ENCODE measurements at places on chromosomes 1 and 21.

GRCh38 chr1:22626237-22627157 is 9.9 kb upstream of the C1QA start:
- no peak for DNase-seq
- no peaks in the 10 kb centered on the region for H3K36me3 ChIP-seq
- no peak overlapping the region for H3K4me3 ChIP-seq
- H3K27ac ChIP-seq, result no peak overlapping the region

DNA sequence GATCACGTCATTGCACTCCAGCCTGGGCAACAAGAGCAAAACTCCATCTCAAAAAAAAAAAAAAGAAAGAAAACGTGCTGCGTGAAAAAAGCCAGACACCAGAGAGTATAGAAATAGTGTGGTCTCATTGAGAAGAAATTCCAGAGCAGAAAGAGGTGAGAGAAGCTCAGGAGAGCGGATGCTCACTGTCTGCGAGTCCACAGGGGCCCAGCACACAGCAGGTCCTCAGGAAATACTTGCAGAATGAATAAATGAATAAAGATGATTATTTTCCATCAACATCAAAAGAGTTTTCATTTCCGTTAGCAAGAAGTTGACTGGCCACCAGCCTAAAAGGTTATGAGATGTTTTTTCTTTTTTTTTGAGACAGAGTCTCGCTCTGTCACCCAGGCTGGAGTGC is 14.4 kb downstream of the CASP9 start:
- H3K4me3 ChIP-seq, result no peak overlapping the region
- DNase-seq, result no peak
- no peak overlapping the region for H3K27ac ChIP-seq
- H3K36me3 ChIP-seq, result no peaks in the 10 kb centered on the region
- no peaks in the 10 kb centered on the region for H3K4me1 ChIP-seq

DNA sequence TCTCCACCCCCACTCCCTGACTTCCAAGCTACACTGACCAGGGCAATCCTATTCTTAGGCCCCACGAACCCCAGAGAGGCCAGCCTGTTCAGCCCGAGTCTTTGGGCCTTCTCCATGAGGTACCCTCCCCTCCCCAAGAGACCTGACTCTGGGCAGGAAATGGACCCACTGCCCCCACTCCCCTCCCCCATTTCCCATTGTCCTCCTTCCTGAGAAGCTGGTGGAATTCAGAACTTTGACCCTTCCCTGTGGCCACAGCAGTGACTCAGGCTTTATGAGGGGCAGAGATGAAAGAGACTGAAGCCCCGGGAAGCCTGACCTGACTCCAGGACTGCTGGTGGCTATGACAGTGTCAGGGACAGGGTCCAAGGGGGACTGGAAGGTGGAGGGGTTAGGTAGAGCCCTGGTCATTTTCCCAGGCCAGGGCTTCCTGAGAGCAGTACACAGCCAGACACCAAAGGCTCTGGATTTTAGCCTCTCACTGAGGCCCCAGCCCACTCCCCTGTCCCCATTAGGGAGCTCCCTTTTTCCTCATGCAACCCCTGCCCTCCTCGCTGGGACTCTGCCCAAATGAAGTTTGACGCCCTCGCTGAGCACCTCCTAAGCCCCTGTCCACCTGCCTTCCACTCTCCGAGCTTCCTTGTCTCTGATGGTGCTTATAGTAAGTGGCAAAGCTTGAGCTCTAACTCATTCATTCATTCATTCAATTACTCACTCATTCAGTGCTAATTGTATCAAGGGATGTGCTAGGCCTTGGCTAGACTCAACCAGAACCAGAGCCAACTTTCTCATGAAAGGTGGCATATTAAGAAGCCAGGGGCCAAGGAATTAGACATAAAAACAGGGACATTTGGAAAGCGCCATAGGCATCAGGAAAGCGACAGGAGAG is 3.0 kb downstream of the CRYBG2 start:
- H3K4me3 ChIP-seq, result no peak overlapping the region
- no peak for DNase-seq
- H3K27ac ChIP-seq, result no peak overlapping the region
- H3K27me3 ChIP-seq, result no peaks in the 10 kb centered on the region

- peaks cover 16% of the 10 kb centered on the region for H3K36me3 ChIP-seq
- H3K27me3 ChIP-seq, result no peaks in the 10 kb centered on the region
- H3K4me1 ChIP-seq, result peaks cover 4% of the 10 kb centered on the region
- no peak overlapping the region for H3K27ac ChIP-seq
- DNase-seq, result no peak
- no peak overlapping the region for H3K4me3 ChIP-seq
Observed at GRCh38 chr1:53315456-53316423, 12.1 kb downstream of the LRP8 start.

GRCh38 chr1:186927884-186928283 is 99.1 kb downstream of the PLA2G4A start:
- no peak overlapping the region for H3K4me3 ChIP-seq
- no peaks in the 10 kb centered on the region for H3K27me3 ChIP-seq
- no peaks in the 10 kb centered on the region for H3K36me3 ChIP-seq
- DNase-seq, result no peak
- no peaks in the 10 kb centered on the region for H3K4me1 ChIP-seq
- no peak overlapping the region for H3K27ac ChIP-seq

DNA sequence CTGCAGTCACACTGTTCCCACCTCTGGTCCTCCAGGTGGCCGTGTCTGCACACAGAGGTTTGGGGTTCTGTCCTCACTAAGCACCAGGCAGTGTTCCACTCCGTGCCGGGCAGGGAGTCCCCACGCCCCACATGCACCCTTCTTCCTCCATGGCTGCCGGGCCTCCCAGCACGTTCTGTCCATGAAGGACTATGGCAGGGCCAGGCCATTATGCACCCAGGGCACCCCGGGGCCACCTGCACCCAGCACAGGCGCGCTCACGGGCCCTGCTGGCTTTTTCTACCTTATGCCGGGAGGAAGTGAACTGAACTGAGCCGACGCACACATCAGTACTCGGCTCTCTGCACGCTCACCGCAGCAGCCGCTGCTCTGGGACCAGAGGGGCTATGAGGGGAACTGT is 10.3 kb downstream of the PANK4 start:
- no peak for DNase-seq
- H3K4me1 ChIP-seq, result no peaks in the 10 kb centered on the region
- no peak overlapping the region for H3K4me3 ChIP-seq
- H3K36me3 ChIP-seq, result peaks cover 6% of the 10 kb centered on the region

DNA sequence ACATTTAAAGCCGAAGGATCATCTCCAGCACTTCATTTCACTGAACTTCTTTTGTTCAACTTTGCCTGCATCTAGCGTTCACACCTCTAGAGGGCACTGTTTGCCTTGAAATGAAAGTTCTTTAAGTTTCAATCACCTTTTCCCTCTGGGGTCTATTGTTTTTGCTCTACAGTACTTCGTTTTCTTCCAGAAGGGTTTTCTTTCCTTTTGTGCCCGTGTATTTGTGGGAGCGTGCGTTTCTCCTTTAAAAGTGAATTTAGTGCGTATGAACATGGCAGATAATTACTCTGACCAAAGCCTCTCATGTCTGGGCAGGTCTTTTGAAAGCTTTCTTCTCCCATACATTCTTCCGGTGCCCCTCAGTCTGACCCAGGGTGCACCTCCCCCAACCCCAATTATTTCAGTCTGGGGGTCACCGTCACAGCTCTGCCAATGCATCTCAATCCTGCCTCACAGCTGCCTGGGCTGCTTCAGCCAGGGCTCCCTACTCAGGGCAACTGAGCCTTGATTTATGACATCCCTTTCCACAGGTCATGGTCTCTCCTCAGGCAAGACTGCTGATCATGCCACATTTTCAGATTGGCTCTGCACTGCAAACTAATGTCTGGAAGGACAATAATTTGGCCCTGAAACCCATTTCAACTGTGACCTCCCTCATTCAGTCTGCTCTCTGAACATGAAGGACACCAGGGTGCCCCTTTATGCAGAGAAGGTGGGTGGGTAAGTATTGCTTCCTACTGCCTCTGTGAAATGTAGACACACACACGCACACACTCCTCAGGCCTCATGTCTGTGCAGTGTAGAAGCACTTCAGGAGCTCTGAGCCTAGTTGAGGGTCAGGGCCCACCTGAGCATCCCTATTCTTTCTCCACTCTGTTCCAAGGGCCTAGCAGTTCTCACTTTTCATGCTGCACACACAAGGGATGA is 88.6 kb downstream of the NUF2 start:
- DNase-seq, result peak; percentile 9
- H3K4me1 ChIP-seq, result peaks cover 2% of the 10 kb centered on the region
- no peaks in the 10 kb centered on the region for H3K36me3 ChIP-seq
- H3K27me3 ChIP-seq, result peaks cover 8% of the 10 kb centered on the region
- H3K27ac ChIP-seq, result no peak overlapping the region

DNA sequence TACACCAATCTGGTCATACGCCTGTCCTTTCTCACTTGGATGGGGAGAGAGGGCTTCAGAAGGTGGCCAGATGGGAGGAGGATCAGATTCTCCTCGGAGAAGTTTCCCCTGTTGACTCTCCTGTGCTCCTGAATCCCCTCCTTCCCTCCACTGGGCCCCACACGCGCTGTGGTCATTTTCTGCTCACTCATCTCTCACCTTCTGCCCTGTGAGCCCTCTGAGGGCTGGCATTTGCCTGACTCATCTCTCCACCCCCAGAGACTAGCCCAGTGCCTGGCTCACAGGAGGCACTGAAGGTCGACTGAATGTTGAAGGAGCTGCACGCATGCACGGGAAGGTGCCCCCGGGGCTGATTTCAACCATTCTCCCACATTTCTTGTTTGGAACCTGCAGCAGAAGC is 14.2 kb downstream of the ABCA4 start:
- H3K27me3 ChIP-seq, result peaks cover 34% of the 10 kb centered on the region
- H3K4me3 ChIP-seq, result no peak overlapping the region
- H3K27ac ChIP-seq, result no peak overlapping the region

- H3K27ac ChIP-seq, result no peak overlapping the region
- H3K4me1 ChIP-seq, result no peaks in the 10 kb centered on the region
- no peaks in the 10 kb centered on the region for H3K36me3 ChIP-seq
Observed at GRCh38 chr1:210123383-210123782, 109.2 kb upstream of the SERTAD4 start.

GRCh38 chr1:188061881-188062280 is 1233.1 kb downstream of the PLA2G4A start:
- no peaks in the 10 kb centered on the region for H3K36me3 ChIP-seq
- no peaks in the 10 kb centered on the region for H3K27me3 ChIP-seq
- DNase-seq, result no peak
- H3K4me3 ChIP-seq, result no peak overlapping the region
- H3K27ac ChIP-seq, result no peak overlapping the region
- no peaks in the 10 kb centered on the region for H3K4me1 ChIP-seq

GRCh38 chr1:95233319-95233736 is 682 bp upstream of the RWDD3 start:
- DNase-seq, result no peak
- H3K4me3 ChIP-seq, result peak overlapping the region; percentile 81
- H3K27ac ChIP-seq, result no peak overlapping the region

- no peak overlapping the region for H3K27ac ChIP-seq
- H3K27me3 ChIP-seq, result no peaks in the 10 kb centered on the region
- H3K4me3 ChIP-seq, result no peak overlapping the region
- no peak for DNase-seq
Observed at GRCh38 chr1:9269721-9270120, 23.0 kb upstream of the SPSB1 start.

DNA sequence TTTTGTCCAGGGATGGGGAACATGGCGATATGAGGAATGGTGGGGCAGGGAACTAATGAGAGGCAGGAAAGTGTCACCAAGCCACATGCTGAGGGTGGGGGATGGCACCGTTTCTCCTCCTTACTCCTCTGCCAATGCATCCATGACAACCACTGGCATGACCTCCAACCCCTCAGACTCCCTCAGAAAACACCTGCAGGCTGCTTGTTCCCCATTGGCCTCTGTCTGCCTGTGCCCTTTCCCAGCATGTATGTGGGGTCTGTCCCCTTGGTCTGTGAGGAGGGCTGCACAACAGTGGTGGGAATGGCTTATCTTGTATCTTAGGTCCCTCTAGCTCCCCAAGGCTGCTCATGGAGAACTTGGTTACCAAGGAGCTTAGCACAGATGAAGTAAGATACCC is 137.2 kb upstream of the NGF start:
- H3K27ac ChIP-seq, result no peak overlapping the region
- no peak overlapping the region for H3K4me3 ChIP-seq
- peaks cover 9% of the 10 kb centered on the region for H3K27me3 ChIP-seq
- H3K4me1 ChIP-seq, result no peaks in the 10 kb centered on the region
- H3K36me3 ChIP-seq, result no peaks in the 10 kb centered on the region
- no peak for DNase-seq

- no peak overlapping the region for H3K4me3 ChIP-seq
- H3K4me1 ChIP-seq, result no peaks in the 10 kb centered on the region
- no peak overlapping the region for H3K27ac ChIP-seq
- DNase-seq, result no peak
- peaks cover 3% of the 10 kb centered on the region for H3K27me3 ChIP-seq
Observed at GRCh38 chr1:97042551-97042950, 321.0 kb downstream of the PTBP2 start.

DNA sequence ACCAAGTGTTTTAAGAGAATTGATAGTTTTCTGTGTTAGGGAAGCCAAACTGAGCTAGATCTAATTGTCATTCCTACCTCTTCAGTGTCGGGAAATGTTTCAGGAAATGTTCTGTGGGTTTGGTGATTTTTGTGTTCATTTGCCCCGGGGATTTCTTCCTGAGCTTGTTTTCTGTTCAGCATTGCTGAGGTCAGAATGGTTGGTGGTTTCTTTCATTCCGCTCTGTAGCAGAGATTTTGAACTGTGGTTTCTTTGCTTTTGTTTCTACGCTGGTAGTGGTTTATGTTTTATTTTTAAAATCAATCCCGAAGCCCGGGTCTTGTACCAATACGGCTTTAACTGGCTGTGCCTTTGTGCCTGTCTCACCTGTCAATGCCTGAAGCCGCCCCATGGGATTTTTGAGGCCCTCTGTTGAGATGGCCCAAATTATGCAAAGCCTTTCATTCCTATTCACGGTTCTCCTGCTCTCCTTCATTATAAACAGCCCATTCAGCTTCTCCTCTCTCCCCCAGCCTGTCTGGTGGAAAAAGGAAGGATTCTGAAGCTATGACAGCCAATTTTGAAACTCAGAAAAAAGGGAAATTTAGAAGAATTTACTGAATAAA is 417.2 kb upstream of the KAZN start:
- no peak for DNase-seq
- H3K4me3 ChIP-seq, result no peak overlapping the region
- H3K36me3 ChIP-seq, result no peaks in the 10 kb centered on the region
- peaks cover 45% of the 10 kb centered on the region for H3K27me3 ChIP-seq
- H3K4me1 ChIP-seq, result peaks cover 10% of the 10 kb centered on the region

DNA sequence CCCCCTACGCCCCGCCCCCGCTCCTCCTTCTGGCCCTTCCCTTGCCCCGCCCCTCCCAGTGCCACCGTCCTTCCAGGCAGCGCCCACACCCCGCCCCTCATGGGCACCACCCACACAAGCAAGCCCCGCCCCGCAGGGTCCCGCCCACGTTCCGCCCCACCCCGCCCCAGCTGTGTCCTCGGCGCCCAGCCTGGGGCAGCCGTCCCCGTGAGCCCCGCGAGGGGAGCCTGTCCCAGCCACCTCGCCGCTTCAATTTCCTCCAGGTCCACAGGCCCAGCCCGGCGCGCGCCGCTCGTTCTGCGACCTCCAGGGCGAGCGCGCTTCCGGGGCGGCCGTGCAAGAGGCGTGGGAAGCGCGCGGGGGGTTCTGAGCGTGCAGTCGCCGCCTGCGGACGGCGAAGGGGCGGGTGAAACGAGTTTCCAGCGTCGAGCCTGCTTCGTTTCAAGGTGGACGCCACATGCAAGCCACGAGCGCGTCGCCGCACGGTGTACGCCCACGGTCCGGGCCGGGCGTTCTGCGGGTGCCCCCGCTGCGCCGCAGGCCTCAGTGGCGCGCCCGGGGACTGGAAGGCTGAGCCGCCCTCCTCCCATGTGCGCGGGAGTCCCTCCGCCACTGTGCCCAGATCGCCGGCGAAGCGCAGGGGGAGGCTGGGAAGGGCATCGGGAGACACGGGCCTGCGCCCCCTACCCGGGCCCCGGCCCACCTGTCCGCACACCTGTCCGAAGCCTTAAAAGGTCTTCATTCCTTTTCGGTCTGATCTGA is 10.8 kb upstream of the FAAP20 start:
- no peaks in the 10 kb centered on the region for H3K36me3 ChIP-seq
- H3K27me3 ChIP-seq, result no peaks in the 10 kb centered on the region
- peak overlapping the region; percentile 59 for H3K4me3 ChIP-seq
- H3K4me1 ChIP-seq, result peaks cover 6% of the 10 kb centered on the region
- peak; percentile 89 for DNase-seq

All from activated naive CD8-positive, alpha-beta T cell treated with anti-CD3 and anti-CD28 coated beads for 36 hours (primary cell).